H9 (cell line): ENCODE measurements at places on chromosomes 1 and 21.

- no peak for DNase-seq
Observed at GRCh38 chr1:28113242-28113572, 24.8 kb upstream of the EYA3 start.

GRCh38 chr1:78522136-78522535 is 31.4 kb downstream of the PTGFR start:
- no peak for DNase-seq

DNA sequence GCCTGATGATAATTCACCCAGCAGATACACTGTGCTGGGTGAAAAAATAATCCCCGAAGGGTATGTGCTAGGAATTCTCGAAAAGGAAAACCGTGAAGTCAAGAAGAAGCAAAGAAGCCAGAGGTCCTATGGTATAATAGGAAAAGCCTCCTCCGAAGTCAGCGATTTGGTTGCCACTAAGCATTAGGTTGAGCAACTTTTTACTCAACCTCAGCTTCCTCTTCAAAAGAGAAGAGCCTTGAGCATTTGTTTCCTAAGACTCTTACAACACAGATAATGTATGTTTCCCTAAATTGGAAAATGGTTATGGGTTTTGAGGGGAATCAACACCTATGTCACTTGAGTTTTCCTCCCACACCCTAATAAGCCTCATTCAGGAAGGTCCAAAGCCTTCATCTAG is 21.3 kb upstream of the MNDA start:
- DNase-seq = no peak

DNA sequence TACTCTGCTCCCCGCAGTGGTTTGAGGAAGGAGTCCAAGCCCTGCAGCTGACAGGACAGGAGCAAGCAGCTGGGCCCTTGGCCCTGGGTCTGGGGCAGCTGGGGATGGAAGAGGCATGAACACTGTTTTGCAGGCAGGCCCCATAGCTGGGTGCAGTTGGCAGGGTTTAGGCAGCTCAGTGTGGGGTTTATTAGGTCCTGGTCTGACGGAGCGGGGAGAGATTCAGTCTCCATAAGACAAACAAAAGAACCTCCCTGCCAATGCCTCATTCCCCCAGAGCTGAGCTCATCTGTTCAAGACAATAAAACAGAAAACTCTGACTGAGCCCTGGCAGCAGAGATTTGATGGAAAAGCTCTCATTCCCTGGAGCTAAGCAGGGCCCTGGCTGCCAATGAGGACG is 37.3 kb downstream of the OLFML2B start:
- DNase-seq = no peak

DNA sequence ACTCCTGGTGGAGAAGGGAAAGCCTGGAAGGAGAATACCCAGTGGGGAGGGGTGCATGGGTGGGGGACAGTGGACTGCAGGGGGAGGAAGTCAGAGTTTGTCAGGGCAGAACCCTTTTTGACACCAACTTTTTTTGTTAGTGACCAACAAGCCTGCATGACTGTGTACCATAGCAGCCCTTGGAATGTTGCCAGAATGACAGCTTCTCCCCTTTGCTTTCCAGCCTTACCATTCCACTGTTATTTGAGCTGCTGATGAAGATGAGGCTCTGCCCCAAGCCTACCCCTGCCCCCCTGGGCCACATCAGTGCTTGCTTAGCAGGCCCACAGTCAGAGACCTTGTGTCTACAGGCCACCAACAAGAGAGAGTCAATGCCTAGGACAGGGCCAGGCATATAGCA is 341.2 kb downstream of the HHAT start:
- DNase-seq = no peak

DNA sequence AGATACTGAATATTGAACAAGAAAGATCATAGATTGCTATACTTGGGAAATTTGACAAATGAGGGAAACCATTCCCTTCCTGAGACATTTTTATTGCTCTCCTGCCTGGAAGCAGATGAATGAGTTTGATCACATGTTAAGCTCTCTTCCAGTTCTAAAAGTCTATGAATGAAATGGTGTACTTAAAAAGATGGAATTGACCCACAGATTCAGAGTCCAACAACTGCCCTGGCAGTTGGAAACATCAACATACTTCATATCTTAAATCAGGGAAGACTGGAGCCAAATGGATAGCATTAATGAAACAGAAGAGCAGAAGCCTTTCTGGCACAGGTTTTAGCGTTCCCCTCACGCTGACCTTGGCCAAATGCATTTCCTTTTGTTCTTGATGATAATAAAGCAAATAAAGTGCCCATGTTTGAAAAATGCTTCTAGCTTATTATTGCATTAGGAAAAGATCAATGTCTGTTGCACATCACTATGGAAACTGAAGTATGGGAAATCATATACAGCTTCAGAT is 142.6 kb downstream of the ESRRG start:
- DNase-seq = no peak

- no peak for DNase-seq
Observed at GRCh38 chr1:198771563-198772153, 132.8 kb downstream of the PTPRC start.

GRCh38 chr1:12709091-12709491 is 6.8 kb upstream of the AADACL3 start:
- no peak for DNase-seq

DNA sequence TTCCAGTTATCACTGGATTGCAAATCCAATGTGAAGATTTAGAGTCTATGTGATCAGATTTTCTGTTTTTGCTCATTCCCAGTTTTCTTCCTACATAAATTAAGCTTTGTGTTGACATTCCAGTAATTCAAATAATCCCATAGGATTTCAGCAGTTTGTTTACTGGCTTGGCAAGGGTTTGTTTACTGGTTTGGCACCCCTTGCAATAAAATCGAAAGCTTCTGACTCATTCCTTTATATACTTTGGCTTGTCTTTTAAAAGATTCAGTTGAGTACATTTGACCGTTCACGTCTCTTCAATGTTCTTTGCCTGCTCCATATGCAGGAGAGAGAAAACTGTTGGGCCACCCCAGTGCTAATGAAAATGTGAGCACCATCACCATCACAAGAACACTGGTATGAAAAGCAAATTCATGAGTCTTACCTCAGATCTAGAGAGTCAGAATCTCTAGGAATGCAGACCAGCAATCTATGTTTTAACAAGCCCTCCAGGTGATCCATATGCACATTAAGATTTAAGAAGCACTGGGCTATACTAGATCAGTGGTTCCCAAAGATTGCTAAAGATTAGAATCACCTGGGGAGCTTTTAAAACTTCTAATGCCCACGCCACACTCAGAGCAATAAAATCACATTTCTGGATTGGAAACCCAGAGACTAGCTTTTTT is 32.8 kb downstream of the ZC3H11B start:
- no peak for DNase-seq

GRCh38 chr1:11731691-11732283 is 4.1 kb upstream of the AGTRAP start:
- DNase-seq = peak; percentile 62

GRCh38 chr1:107810291-107810951 is 154.6 kb downstream of the VAV3 start:
- no peak for DNase-seq

DNA sequence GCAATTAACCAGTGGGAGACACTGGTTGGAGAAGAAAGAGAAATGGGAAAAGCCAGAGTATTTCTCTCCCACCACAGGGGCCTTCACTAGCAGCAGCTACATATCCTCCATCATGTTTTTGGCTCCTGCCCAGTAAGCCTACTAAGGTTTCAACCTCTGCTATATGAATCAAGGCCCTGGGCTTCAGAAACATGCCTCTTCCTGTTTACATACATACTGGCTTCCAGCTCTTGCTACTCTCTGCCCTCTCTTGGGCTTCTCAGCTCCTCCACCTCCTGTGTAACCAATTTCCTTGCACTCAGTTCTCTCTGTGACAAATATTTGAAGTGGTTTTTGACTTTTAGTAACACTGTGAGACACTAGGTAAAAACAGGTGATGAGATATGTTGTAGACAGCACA is 80.8 kb downstream of the LRRC7 start:
- no peak for DNase-seq

- DNase-seq = no peak
Observed at GRCh38 chr1:117500584-117500983, 105.3 kb upstream of the TENT5C start.

GRCh38 chr1:61853583-61853982 is 111.3 kb downstream of the PATJ start:
- no peak for DNase-seq

- no peak for DNase-seq
Observed at GRCh38 chr1:100404821-100405220, 52.5 kb downstream of the CDC14A start.

DNA sequence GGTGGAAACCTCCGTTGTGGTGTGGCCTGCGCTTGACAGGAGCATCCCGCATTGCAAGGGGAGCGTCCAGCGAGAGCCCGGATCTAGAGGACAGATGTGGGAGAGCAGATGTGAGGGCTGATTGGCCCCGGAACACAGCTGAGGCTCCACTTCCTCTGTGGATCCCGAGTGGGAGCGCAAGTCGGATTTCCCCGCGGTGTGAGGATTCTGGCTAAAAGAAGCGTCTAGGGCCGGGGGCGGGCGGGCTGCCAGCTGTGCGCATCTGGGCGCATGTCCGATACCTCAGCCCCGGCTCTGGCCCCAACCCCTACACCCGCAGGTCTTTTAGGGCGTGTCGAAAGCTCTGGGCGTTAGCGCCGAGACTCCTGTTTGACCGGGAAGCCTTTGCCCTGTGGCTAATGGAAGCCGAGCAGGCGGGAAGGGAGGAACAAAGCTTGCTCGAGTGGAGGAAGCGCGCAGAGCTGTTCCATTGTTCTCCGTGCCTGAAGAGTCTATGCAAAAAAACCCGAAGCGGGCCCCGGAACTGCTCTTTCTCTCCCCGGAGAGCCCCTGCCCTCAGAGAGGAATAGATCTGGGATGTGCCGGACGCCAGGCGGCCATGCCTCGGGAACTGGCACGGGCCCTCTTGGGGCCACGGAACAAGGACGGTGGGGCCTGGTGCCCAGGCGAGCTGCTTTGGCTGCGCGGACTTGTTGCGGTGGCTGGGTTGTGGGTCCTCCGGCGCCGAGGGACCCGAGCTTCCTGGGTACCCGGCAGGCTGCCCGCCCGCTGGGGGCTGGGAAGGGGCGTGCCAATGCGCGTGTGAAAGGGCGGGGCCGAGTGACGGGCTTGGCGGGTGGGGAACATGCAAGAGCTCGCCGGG is 111.1 kb downstream of the NAV1 start:
- peak; percentile 88 for DNase-seq

DNA sequence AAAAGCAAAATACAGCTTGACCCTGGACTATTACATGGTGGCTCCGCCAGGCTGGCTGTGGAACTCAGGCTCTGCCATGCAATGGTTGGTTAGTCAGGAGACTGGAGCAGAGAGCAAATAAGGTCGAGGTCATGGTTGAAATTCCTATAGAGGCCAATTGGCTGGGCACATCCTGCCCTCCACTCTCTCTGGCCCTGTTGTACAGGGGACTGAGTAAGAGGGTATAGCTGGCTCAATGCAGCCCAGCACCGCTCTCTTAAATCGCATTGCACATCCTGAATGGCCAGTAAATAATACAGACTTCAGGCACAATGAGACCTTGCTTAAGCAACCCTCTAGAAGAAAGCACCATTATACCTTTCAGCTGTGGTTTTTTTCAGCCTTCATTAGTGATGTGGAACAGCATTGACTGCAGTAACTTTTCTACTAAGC is 59.3 kb upstream of the PPP2R5A start:
- no peak for DNase-seq

DNA sequence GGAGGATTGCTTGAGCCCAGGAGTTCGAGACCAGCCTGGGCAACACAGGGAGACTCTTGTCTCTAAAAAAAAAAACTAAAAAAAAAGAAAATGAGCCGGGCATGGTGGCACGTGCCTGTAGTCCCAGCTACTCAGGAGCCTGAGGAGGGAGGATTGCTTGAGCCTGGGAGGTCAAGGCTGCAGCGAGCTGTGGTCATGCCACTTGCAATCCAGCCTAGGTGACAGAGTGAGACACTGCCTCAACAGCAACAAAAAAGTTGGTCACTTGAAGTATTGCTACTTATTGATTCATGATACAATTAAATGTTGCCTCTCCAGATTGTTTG is 57.9 kb upstream of the CXADR start:
- no peak for DNase-seq

DNA sequence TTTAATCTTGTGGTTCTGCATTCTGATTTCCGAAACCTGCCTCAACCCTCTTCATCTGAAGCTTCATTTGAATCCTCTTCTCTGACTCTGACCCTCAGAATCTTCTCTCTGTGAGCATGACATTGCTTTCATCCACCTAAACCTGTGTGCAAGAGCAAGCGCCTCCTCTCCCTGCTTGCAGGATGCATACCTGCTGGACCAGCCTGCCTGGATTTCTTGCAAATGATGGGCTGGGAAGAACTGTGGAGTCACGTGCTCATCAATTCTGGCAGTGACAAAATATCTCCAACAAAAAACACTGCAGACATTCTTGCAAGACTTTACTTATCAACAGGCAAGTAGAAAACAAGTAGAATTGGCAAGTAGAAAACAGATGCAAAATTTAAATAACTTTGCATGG is 20.8 kb upstream of the SLC35F3 start:
- peak; percentile 44 for DNase-seq

DNA sequence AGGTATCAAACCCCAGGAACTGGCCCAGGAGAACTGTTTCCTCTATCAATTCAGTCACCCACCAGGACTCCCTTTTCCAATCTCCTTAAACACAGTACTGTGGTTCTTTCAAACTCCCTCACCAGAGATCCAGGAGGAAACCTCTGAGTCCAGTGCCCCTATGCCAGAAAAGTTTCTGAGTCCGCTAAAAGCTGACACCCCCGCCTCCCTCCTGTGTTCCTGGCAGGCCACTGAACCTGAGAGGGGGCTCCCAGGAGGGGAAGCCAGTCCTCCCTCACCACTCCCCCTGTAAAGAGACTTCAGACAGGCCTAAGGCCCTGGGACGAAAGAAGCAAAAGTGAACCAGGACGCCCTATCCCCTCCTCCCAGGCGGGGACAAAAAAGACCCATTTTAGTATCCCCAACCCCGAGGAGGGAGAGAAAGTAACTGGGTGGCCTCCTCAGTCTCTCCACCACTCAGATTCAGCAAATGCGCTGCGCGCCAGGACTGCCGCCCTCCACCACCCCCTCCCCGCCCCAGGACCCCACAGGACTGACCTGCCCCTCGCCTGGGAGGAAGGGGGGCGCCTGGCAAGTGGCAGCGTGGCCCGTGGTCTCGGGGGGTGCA is 624 bp downstream of the SLC41A1 start:
- peak; percentile 66 for DNase-seq

GRCh38 chr1:43452789-43453441 is 816 bp downstream of the HYI start:
- peak; percentile 75 for DNase-seq

DNA sequence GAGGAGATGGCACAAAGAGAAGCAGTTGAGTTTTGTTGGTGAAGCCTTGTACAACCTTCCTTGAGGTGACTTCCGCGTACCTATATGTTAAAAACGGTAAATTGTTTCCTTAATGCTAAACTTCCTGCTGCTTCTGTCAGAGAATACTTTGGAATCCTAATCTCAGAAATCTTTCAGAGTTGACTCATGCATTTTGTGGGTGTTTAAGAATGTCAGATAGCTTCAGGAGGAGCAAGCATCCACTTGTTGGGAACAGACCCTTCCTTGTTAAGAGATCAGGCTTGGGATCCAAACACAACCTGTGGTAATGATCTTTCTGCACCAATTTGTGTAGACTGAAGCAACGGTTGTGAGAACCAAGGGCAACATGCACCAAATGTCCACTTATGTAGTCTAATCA is 29.5 kb downstream of the AK4 start:
- DNase-seq = no peak

- DNase-seq = no peak
Observed at GRCh38 chr1:151568626-151569088, 28.5 kb downstream of the TUFT1 start.
